Lung microvascular endothelial cell (primary cell): ENCODE measurements at places on chromosomes 5 and 9.

DNA sequence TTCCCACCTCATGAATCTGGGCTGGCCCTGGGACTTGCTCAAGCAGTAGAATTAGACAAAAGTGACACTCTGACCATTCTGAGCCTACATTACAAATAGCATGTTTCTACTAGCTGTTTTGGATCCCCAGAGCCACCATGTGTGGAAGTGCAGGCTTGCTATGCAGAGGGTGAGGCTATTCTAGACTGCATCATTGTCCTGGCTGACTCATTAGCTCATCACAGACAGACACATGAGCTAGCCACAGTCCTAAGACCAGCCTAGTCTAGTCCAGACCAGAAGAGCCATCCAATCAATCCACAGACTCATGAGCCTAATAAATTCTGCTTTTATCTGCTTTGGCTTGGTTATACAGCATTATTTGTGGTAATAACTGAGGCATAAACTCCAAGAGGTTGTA lies 351.9 kb downstream of the PRELID2 start:
- peak; percentile 18 for DNase-seq

- DNase-seq = no peak
Observed at GRCh38 chr9:112296929-112297328, 36.5 kb downstream of the PTBP3 start.

DNA sequence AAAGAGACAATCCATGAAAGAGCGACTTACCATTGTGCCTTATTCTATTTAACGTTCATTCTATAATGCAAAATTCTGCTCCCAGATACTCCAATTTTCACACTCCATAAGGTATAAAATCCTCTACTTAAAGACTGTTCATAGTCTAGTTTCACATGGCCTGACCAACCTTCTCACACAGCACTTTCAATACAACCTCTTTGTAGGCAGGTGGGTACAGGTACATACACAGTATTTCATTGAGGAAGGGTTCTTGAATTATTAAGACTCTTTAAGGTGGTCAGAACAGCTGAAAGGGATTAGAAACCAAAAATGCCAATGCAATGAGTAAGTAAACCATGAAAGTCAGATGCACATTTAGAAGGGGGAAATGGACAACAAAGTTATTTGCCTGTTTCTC lies 352.0 kb downstream of the PARP8 start:
- no peak for DNase-seq

DNA sequence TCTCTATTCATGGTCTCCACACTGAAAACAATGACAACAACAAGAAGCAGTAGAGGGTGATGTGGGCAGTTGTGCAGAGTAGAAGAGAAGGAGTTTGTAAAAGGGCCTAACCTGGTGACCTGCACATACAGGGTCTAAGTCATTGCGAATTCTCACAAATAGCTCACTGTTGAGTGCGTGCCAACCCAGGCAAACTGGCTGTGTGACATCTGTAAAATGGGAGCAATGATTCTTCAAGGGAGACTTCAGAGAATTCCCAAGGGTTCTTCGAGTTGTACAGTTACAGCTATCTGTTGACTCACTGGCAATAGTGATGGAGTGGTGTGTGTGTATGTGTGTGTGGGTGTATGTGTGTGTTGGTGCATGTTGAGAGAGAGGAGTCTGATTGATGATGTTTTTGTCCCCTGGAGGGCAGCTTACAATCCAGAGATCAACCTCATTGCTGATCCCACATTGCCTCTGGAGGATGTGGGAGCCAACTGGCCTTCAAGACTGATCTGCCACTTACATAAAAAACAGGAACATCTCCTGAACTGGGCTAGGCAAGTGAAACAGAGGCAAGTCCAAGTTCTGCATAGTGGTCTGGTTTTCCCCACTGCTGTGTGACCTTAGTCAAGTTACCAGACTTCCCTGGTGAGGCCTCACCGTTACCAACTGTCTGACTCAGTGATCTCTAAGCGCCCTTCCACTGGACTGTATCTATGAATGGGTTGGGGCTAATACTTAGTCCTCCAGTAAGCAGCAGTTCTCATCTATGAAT lies 3.2 kb downstream of the FAT2 start:
- DNase-seq = no peak

GRCh38 chr5:35145691-35146317 lies 84.5 kb downstream of the PRLR start:
- DNase-seq = no peak
